ENCODE measurements at places on chromosomes 1 and 21.

- DNase-seq = peak; percentile 51
Measured at GRCh38 chr1:225454733-225455132, 26.9 kb upstream of the LBR start.

DNA sequence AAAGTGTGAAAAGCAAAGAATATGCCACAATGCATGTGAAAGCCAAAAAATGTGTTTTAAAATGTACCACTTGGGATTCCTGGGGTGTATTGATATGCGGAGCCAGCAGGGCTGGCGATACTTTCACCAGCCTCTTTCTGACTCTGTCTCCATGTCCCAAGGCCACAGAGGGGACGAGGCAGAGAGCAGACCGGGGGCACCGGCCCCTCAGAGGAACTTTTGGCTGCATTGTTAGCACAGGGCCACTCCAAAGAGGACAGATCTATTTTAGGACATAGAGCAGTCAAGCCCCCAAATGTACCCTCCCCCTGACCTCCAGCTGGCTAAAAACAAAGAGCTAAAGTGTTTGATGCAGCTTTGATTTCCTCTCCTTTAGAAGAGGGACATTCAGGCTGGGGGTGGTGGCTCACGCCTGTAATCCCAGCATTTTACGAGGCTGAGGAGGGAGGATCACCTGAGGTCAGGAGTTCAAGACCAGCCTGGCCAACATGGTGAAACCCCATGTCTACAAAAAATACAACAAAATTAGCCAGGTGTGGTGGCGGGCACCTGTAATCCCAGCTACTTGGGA is 25.6 kb upstream of the ZNF436 start:
- no peak for DNase-seq

DNA sequence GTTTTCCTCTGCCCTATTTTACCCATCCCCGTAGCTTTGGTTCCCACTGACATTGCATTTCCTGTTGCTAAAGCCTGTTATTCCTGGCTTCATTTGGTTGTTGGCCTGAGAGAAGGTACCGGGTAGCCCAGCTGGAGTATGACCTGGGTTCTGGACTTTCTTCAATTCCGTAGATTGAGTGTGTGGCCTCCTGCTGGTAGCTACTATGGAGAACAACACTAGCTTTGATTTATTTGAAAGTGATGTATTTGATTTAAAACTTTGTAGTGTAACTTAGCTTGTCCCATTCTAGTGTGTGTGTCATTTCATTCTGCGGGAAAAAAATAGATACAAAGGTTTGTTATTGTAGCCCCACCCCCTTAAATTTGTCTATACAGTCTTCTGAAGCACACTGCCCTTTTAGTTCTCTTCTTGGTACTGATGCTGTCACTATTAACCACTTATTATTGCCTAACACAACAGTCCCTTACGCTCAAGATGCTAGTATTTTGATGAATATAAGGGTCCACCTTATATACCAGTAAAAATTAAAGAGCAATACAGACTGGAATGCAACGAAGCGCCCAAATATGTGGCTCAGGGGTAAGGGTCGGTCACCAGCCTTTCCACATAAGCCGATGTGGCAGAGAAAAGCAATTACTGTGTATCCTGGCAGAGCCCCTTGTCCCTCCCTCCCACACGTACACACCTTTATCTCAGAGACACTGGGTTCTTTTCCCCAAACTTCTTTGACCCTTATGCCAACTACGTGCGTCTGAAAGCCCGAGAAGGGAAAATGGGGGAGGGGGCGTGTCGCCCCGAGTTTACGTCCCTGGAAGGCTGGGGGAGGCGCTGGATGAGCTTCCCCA is 643 bp upstream of the MOV10 start:
- DNase-seq = no peak

- no peak for DNase-seq
Measured at GRCh38 chr1:204932573-204932909, 61.9 kb downstream of the NFASC start.

DNA sequence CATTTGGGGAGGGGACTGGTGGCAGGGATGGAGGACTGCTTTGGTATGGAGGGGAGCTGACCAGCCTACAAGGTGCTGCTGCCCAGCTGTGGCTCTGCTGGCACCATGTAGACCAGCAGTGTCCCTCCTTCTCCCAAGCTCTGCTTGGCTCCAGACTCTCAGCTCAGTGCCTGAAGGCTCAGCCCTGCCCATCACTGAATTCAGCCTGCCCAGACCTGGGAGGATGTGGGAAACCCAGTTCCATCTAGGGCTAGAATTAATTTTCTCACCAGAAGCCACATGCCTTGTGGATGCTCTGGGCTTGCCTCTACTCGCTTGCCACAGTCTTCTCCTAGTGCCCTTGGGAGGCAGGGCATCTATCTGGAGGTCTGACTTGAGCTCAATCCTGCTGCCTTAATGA is 195.0 kb upstream of the EDN2 start:
- DNase-seq = no peak

DNA sequence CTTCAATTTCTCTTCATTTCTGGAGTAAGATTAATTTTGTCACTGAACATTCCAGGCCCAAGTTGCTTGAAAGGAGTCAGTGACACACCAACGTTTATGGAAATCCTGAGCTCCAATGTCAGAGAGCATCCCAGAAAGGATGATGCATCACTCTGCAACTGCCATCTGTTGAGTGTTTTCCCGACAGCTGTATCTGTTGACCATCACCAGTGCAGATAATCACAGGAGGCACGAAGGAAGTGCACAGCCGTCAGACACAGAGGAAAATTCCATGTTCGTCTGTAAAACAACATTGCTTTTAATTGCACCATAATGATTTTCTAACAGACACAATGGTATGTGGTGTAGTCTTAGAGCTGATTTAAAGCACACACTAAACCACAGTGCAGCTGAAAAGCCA is 376.7 kb upstream of the ADGRL2 start:
- no peak for DNase-seq

DNA sequence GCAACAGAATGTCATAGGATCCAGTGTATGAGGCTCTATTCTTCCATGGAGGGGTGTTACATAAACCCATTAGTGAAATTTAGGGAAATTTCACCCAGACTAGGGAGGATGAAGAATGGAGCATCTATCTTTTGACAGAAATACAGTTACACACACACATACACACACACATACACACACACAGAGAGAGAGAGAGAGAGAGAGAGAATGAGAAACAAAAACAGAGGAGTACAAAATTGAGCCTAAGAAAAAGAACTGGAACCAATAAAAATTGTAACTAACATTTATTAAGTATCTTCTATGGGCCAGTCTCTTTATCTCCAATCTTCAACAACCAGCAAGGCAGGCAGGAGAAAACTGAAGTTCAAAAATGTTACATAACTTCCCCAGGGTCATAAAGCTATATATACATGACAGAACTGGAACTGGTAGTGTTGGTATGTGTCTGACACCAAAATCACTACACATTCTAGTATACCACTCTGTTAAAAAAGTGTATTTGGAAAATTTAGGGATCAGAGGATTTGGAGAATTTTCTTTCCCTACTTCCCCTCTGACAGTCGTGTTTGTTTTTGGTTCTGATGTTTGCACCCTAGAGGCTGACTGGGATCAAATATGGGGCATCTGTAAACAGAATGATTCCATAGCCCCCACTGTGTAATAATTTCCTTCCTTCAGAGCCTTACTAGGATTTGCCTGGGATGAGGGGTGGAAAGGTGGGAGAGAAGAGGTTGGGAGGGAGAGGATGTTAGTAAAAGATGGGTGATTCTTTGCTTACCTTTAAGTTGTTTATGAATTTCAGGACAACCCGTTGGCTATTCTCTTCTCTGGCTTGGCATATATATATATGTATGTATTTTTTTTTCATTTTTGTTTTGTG is 1.0 kb upstream of the ZFYVE9 start:
- DNase-seq = no peak

DNA sequence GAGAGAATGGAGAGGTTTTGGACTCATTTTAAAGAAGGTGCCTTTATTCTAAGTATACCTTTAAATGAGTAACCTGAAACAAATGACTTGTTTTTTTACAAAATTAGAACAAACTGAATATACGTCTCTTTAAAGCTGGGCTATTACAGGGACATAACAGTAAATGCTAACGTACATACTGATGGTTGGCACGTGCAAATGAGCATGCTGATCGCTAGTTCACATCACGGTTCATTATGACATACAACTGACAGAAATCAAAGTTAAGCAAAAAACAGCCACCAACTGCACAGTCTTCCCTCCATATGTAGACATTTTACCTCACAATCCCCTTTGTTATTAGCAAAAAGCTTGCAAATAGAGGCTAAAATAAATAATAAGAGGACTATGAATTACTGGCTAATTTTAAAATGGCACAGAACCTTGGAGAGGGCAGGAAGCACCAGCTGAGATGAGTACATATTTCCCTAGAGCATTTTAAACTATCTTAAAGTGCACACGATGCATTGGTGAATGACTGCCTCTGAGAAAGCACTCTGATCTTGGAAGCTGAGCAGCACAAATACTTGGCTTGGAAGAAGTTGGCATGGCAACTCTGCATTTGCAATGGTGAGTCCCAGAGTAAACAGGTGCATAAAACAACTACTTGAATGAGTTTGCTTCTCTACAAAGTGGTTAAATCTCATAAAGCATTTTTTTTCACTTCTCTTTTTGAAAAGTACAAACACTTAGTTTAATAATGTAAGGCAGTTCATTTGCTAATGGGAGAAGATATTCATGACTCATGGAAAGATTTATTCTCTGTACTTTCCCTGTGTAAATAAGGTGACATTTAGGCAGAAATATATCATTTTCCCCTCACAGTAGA is 204.7 kb downstream of the LHX8 start:
- no peak for DNase-seq

DNA sequence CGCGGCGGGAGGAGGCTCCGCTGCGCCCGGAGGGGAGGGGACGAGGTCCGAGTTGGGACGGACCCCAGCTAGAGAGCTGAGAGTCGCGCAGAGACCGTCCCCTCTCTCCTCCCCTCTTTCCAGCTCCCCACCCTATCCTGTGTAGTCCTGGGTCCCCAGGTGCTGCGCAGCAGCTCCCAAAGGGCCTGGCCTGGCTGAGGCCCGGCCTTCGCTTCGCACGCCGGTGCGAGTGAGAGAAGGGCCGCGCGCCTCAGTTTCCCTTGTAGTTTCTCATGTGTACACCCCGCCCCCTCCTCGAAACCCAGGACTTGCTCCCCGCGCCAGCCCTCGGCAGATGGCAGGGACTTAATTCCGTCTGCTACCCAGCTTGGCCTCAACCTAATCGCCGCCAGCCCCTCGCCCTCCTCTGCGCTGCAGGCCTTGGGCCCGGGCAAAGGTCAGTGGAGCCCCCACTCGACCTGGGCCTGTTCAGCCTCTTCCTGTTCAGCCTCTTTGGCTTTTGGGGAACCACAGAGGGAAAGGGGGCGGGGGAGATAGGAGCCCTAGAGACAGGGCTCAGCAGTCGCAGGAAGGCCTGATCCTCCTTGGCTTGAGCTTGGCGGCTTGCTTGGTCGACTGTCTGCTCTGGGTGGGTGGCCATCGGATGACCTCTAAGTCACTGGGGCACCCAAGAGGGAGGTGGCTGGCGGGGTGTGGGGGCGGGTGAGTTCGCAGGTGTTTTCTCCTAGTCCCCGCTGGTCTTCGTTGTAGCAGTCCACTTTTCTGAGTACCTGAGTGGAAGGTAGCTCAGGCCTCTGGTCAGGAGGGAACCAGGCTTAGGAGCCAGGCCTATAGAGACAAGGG is 1.0 kb downstream of the ZNF687 start:
- DNase-seq = peak; percentile 64

DNA sequence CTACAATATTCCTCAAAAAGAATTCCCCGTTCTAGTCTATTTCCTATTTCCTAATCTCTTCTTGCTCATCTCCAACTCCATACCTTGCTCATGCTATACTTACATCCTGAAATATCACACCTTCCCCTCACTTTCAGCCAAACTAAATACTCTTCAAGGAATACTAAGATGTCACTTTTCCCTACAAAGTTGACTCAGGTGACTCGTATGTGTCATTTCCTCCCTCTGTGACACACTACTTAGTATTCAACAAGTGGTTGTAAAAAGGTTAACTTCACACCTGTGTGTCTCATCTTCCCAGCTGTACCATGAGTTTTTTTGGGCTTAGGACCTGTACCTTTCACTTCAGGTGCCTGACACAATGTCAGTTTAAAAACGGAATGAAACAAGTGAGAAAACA is 81.9 kb upstream of the LBR start:
- DNase-seq = no peak

DNA sequence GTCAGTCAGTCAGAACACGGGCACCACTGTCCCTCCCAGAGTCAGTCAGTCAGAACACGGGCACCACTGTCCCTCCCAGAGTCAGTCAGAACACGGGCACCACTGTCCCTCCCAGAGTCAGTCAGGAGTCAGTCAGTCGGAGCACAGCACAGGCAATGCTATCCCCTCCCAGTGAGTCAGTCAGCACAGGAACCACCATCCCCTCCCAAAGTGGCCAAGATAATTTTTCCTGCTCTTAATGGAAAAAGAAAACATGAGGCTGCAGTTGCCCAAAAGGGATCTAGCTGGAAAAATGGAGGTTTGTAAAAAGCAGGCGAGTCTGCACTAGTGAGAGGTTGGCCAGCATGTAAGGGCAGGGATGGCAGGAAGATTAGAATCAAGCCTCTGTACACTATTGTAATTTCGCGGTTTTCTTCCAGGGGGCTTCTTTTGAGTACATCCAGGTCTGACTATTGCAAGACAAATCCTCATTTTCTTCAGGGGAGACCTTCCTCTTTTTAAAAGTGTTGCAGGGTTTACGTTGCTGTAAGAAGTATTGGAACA is 213.8 kb downstream of the SIPA1L2 start:
- DNase-seq = no peak

DNA sequence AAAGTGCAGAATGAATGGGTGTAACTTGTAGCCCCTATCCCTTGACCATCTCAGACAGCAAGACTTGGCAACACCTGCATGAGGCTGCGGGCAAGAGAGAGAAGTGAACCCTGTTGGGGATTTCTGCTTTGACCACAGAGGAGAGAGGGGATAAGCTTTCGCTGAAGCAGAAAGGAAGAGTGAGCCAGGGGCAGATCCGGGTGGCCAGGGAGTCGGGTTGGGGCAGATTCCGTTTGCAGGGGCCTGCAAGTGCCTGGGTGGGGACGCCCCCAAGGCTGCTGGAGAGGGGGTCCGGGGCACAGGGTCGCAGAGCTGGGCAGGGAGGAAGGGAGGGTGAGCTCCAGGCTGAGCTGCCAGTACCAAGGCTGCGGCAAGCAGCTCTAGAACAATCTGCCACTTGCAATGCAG is 25.3 kb upstream of the PIK3CD start:
- DNase-seq = no peak

GRCh38 chr21:39003982-39004633 is 179.1 kb downstream of the PSMG1 start:
- DNase-seq = peak; percentile 30

DNA sequence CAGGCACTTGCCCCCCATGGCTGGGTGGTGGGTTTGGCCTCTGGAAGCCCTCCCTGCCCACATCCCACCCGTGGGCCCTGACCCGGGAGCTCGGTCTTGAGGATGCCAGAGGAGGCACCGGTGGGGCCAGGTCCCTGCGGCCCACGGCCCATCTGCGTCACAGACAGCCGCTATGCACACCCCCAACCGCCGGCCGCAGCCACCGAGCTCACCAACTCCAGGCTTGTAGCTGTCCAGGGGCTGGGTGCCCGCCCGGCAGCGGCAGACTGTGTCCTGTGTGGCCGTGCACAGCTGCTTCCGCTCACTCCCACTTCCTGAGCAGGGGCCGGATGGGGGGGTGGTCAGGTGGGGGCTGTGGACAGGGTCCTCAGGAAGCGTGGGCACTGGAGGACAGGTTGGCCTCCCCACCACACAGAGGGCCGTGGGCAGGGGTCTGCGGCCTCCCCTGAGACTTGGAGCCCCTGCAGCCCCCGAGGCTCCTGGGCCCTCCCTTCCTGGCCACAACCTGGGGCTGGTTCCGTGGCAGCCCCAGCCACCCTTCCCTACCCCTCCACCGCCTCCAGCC is 1.1 kb downstream of the TNFRSF4 start:
- DNase-seq = no peak

GRCh38 chr1:23178950-23179349 is 10.3 kb upstream of the LUZP1 start:
- no peak for DNase-seq

- DNase-seq = no peak
Measured at GRCh38 chr1:97761637-97762036, 159.2 kb downstream of the DPYD start.
